Progenitor cell of endocrine pancreas (in vitro differentiated cells): ENCODE measurements at places on chromosomes 11 and 22.

- DNase-seq = no peak
These were observed 111.6 kb downstream of the MIAT start for GRCh38 chr22:26768952-26769351.

GRCh38 chr11:13841393-13841792 is 121.1 kb upstream of the SPON1 start:
- no peak for DNase-seq

- DNase-seq = no peak
These were observed 202.1 kb downstream of the ADAMTS15 start for GRCh38 chr11:130650456-130651030.

GRCh38 chr11:114061048-114061680 is 1.7 kb downstream of the ZBTB16 start:
- DNase-seq = peak; percentile 25

GRCh38 chr11:64845129-64845775 is 799 bp upstream of the CDC42BPG start:
- DNase-seq = no peak
